ENCODE measurements at places on chromosomes 13 and 19.

DNA sequence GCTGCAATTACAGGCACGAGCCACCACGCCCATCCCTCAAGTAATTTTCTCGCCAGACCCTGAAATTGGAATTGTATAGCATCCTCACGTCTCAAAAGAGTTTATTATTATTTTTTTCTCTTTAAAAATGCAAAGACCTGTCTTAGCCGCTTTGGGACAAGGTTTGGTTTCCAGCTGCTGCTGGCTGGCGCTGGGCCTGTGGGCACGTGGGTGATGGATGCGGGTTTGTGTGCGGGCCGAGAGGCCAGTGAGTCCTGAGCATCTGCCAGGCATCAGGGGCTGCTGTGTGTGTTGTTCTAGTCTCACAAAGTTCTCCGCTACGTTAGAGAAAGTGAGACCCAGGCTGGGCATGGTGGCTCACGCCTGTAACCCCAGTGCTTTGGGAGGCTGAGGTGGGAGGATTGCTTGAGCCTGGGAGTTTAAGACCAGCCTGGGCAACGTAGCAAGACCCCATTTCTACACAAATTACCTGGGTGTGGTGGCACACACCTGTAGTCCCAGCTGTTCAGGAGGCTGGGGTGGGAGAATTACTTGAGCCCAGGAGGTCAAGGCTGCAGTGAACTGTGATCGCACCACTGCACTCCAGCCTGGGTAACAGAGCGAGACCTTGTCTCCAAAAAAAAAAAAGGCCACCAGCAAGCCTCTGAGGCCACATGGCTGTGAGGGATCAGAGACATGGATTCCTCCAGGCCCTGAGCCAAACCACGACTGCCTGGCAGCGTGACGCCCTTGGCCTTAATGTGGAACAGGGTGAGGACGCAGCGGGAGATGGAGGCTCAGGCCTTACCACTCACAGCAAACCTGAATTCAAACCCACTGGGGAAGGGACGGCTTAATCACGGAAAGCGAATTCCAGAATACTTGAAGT, 4.7 kb upstream of the TMPRSS9 start:
- DNase-seq: no peak

- DNase-seq: no peak
Measured at GRCh38 chr19:35045667-35046300, 4.3 kb downstream of the HPN start.

- DNase-seq: no peak
Measured at GRCh38 chr19:16022251-16022650, 54.0 kb upstream of the TPM4 start.

DNA sequence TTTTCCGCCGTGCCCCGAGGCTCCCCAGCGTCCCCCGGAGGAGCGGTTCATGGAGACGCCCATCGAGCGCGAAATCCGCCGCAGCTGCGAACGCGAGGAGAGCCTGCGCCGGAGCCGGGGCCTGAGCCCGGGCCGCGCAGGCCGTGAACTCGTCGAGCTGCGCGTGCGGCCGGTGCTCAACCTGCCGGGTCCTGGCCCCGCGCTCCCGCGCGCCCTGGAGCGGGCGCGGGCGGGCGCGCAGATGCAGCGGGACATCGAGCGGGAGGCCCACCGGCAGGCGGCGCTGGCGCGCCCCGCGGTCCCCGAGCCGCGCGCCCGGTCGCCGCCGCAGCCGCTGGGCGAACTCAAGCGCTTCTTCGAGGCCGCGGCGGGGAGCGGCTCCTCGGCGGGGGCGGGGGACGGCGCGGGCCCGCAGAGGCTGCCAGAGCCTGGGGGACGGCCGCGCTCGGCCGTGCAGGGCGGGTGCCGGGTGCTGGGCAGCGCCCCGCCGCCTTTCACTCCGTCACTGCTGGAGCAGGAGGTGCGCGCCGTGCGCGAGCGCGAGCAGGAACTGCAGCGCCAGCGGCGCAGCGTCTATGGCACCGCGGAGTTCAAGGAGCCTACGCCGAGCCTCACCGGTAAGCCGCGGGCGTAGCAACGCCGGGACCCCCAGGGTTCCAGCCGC, 807 bp downstream of the MISP3 start:
- no peak for DNase-seq

DNA sequence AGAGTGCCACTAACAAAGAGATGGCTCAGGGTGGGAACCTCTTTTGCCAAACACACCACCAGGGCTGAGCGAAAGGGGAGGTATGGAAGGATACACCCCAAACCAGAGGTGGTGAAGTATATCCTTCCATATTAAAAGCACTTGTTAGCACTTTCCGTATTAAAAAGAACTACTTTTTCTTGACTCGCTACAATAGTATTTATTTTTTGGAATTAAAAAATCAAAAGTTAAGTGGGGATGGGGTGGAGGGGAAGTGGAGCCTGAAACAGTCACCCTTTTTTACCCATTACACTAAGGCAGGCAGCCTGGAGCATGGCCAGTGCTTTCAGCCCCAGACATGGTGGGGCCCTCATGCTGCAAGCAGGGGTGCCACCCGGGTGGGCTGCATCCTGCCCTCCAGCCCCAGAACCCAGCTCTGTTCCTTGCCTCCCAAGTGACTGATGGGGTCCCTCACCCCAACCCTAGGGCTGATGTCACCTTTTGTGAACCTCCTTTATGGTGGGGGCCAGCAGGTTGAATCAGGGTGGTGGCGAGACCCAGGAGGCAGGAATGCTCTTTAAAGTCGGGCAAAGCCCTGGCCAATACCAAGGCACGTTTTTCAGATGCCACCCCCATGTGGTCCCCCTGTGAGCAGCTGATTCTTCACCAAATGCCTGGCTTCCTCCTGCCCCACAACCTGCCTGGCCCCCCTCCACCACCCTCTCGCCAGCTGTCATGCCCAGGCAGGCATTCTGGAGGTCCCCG, 31.0 kb downstream of the LYL1 start:
- no peak for DNase-seq

DNA sequence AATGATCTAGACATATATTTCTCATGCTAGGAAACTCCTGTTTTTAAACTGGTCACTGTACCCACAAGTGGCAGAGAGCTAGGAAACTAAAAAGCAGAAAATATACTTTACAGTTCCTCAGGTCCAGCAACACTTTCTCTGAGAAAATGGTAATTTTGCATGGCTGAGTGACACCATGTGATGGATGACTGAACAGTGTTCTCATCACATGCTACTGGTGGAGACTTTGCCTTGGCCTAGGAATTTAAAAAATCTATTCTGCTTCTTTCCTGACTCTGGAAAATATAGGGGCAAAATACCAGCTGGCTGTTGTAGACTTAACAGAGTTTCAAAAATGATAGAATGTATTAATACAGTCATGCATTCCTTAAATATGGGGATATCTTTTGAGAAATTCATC, 50.0 kb downstream of the LATS2 start:
- DNase-seq: no peak

- no peak for DNase-seq
Measured at GRCh38 chr13:48263196-48263595, 30.2 kb downstream of the ITM2B start.

DNA sequence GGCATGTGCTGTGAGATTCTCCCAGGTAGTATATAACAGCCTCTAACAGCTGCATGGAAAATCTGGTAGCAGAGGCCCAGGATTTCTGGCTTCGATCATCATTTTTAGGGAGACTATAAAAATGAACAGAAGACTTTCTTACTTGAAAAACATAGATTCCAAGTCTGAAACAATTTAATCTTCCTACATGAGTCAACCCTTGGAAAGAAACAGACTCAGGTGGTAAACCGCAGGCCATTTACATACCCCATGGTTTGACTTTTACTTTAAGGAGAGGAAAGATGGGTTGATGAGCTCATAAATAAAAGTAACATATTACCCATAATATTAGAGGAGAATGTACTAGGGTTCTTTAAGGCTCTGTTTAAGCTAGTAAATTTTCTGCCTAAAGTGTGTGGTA, 121.6 kb downstream of the CYSLTR2 start:
- no peak for DNase-seq

- no peak for DNase-seq
Measured at GRCh38 chr19:3867971-3868769, 668 bp downstream of the ZFR2 start.

GRCh38 chr19:44092108-44092507, 2.1 kb upstream of the ZNF224 start:
- DNase-seq: no peak

- DNase-seq: no peak
Measured at GRCh38 chr19:19303411-19303810, 16.9 kb downstream of the SUGP1 start.

- DNase-seq: peak; percentile 20
Measured at GRCh38 chr13:41458761-41459431, 1.5 kb downstream of the RGCC start.

GRCh38 chr13:75013818-75014217, 468.2 kb downstream of the TBC1D4 start:
- no peak for DNase-seq

GRCh38 chr19:49469828-49470614, 4.0 kb upstream of the FLT3LG start:
- no peak for DNase-seq

DNA sequence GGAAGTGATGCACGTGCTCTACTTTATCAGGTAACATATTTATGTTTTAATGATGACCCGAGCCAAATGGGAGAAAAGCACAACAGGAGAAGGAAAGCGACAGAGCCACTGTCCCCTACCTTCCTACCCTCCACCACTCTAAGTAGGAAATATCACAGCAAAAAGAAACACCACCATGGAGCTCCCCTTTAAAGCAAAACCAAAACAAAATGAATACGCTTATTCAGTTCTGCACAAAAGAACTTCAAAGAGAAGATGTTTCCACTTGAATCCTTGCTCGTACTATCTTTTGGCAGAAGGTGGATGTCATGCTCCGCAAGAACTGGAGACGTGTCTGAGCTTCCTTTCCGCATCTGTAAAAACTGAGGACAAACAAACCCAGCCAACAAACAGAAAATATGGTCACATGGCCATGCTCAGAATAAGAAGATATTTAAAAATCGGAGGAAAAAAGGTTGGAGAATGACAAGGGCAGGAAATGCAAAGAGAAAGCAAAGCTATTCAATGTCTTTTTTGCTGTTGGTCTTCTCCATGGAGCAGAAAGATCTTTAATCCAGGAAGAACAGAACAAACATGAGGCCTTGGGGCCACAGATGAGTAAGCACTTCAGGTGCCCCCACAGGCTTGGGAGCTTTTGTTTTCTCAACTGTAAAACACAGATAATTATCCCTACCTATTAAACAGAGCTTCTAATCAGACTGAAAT, 19.5 kb downstream of the N4BP2L1 start:
- no peak for DNase-seq

- no peak for DNase-seq
Measured at GRCh38 chr13:91045351-91046034, 302.0 kb upstream of the MIR17HG start.

GRCh38 chr13:98480915-98481877, 95.7 kb downstream of the STK24 start:
- no peak for DNase-seq

GRCh38 chr13:39945226-39945625, 289.8 kb downstream of the COG6 start:
- DNase-seq: no peak

GRCh38 chr13:99800951-99801350, 170.6 kb downstream of the ZIC5 start:
- DNase-seq: no peak

GRCh38 chr19:51108805-51109146, 567 bp upstream of the CTU1 start:
- DNase-seq: no peak

DNA sequence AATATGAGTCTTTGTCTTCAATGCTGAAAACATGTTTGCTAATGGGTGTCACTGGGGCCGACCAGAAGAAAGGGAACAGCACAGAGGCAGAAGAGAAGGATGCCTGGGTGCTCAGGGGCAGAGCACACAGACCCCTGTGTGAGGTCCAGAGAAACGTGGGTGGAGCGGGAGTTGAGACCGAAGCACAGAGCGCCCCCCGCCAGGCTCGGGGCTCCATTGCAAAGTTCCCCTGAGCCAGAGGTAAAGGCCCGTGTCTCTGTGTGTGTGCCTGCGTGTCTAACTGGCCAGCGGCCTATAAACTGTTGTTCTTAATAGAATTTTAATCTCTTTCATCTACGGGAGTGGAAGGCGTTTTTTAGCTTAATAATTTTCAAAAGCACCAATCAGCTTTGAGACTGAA, 343.1 kb downstream of the TEX29 start:
- DNase-seq: no peak

GRCh38 chr19:37953171-37953917, 46.3 kb downstream of the SIPA1L3 start:
- no peak for DNase-seq

- DNase-seq: no peak
Measured at GRCh38 chr13:49185264-49185663, 34.9 kb upstream of the MLNR start.

DNA sequence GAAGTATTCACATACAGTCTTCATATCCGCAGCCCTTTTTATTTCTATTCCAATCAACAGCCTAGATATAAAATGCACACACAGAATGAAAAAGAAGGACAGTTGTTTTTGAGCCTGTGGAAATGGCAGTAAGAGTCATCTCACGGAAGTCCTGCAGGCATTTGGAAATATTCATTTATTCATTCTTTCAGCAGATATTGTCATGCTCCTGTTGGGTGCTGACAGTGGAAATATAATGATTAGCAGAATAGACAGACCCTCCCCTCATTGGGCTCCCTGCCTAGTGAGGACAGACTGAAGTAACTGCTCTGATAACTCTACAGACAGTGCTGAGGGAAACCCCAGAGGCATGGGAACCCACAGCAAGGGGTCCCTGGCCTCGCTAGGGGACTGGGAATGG, 392.3 kb downstream of the FOXO1 start:
- DNase-seq: no peak

GRCh38 chr19:35117116-35117515, 1.5 kb downstream of the FXYD3 start:
- DNase-seq: no peak

- no peak for DNase-seq
Measured at GRCh38 chr19:51203916-51204315, 21.0 kb upstream of the CD33 start.

Measured in AG09319 (cell line).